ENCODE measurements at places on chromosomes 12 and 14.

DNA sequence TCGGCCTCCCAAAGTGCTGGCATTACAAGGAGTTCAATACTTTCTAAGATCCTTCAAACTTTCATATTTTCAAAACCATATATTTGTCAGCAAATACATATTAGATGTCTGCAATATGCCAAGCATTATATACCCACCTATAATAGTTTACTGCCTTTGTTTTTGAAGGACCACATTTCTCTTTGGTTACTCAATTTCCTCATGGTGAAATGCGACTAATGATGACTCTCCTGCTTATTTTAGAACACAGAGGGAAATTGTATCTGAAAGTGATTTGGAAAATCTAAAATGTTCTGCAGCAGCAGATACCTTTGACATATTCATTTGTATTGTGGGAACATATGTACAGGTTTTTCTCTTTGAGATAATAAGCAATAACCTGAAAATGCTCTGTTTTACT lies 2.7 kb upstream of the CNTN1 start:
- no peak for DNase-seq

GRCh38 chr12:110090266-110091135 lies 33.7 kb upstream of the IFT81 start:
- DNase-seq: no peak

GRCh38 chr12:62259631-62259992 lies 592 bp upstream of the USP15 start:
- DNase-seq: no peak

DNA sequence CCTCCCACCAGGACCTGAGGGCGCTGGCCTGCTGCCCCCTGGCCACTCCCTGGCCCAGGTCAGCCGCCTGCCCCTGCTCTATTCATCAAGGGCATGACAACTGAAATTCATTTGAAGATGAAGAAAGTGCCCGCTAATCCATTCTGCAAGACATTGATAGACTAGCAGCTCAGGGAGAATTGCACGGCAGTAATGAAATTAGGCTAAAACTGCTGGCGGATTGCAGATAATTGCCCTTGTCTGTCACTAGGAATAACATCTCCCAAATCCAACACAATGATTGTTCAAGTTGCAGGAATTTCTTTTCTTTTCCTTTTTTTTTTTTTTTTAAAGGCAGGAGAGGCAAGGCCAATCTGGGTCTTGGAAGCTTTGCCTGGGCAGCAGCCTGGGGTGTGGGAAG lies 44.5 kb downstream of the MVK start:
- DNase-seq: no peak

DNA sequence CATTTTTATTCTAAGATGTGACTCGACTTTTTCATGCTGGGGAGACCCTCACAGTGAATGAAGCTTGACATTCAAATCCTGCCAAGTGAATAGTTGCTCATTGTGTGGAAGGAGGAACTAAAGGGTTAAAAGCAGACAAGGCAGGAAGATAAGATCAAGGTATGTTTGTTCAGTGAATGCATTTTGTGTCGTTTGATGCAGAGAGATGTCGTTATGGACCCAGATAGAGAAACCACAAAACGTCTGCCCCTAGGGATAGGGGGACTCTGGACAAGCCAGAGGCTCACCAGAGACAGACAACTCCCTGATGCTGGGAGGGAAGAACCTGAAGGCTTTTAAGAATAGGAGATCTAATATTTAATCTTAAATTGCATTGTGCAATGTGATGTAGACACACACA lies 72.5 kb upstream of the MYL2 start:
- no peak for DNase-seq

DNA sequence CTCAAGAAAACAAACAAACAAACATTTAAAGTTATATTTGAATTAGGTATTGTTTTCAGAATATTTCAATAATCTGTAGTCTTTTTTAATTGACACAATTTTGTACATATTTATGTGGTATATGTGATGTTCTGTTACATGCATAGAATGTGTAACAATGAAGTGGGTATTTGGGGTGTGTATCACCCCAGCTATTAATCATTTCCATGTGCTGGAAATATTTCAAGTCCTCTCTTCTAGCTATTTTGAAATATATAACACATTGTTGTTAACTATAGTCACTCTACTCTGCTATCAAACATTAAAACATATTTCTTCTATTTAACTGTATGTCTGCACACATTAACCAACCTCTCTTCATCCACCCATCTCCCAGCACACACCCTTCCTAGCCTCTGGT lies 32.0 kb upstream of the SIX1 start:
- no peak for DNase-seq

DNA sequence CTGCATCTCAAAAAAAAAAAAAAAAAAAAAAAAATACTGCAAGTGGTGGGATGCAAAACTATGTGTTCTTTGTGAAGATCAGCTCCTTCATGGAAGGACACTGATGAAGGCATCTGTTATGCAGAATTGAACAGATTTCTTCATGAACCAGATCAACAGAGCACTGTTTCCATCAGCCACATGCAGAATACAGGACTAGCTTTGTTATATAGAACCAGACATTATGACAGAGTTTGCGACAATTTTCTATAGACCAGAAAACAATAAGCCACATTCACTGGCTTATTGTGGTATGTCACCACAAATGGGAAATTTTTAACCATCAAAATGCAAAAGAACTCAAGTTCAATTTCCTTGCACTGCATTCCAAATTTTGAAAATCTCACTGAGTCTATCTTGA lies 34.7 kb downstream of the CIT start:
- no peak for DNase-seq

GRCh38 chr14:34436118-34436905 lies 25.7 kb downstream of the SPTSSA start:
- DNase-seq: no peak

DNA sequence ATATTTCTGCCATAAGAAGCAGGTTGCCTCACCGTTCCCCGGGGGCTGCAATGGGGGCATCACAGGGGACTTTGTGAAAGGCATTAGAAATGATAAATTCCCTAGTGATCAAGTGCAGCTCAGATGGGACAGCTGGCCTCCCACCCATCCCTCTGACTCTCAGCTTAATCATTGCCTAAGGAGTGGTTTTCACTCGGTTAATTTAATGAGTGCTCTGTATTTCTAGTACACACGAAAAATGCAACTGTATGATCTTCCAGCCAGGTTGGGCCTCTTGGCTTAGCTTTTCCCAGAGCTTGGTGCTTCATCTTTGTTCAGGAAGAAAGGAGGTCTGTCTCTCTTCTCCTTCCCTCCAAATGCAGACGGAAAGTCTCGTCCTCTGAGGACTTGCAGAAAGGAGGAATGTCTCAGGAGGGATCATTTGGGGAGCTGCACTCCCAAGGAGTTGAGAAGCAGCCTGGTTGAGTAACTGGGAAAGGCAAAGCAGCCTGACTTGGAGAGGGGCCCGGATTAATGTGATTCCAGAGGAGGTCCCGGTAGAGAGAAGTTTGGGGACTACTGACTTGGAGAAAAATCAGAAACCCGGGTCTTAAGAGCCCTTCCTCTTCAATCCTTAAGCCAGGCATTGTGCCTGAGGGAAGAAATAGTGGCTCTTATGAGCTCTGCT lies 7.2 kb downstream of the CD9 start:
- DNase-seq: no peak

DNA sequence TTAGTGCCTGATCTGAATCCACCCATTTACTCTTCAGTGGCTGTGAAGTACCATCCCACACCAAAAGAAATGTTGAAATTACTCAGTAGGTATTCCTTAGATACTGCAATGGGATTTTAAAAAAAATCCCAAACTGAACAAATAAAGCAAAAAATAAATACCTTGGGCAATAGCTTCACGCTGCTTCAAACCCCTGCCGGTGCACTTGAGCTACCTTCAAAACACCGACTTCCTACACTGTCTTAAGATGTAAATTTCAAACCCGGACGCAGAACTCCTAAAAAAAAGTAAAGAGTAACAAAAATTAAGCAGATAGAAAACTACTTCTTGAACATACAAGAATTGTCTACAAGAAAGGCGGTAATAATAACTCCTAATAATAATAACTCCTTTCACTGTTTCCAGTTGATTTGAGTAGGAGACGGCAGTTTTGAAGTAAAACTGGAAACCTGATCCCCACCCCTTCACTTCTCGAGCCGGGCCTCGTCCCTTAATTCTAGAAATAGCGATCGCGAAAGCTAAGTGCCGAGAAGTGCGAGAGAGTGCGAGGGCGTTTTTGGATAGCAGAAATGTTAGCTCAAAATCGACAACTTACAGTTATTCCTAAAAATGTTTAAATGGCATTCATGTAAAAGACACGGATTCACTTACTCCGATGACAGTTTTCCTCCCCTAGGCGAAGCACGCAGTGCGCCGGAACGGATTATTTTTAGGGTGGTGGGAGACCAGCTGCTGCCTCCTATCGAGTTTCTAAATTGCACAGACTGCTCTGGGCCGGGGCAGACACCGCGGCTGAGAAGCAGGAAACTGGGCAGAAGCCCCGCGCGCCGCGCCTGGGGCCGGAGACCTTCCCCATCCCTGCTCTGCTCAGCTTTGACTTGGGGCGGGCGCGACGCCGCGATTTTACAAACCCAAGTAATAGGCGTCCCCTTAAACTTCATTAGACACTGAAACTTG lies at the start of gene ABCC9:
ABCC9 (minus strand) TSS at position 878 of the 957 bp plus-strand sequence. CDS start 4,752 bp downstream, outside the sequence.
- no peak for DNase-seq

DNA sequence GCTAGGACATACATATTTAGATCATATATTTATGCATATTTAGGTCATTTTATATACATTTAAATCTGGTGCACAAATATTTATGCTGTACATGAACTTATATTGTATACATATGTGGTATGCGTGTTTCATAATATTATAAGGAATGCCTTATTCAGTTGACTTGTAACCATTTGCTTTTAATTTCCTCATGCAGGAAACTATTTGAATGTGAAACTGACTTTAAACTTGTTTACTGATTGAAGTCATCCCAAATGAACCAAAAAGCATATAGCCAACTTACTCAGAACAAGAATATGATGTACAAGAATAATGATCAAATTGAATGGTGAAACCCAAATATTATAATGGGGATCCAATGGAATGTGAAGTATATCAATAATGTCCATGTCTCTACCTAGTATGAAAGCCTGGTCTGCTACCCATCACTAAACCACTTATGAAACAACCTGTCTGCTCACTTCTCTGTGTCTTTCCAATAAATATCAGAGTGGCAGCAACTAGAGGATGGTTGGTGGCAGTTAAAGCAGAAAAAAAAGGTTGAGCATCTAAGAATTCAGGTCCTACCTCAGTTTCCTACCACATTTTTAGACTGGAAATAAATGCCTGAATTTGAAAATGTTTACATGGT lies 38.3 kb downstream of the RPS6KA5 start:
- DNase-seq: no peak

GRCh38 chr12:10389904-10390303 lies at the start of gene KLRK1:
Gene KLRK1 (minus strand): TSS chr12:10390041. CDS start chr12:10388810, 1,231 bp downstream.
- no peak for DNase-seq

DNA sequence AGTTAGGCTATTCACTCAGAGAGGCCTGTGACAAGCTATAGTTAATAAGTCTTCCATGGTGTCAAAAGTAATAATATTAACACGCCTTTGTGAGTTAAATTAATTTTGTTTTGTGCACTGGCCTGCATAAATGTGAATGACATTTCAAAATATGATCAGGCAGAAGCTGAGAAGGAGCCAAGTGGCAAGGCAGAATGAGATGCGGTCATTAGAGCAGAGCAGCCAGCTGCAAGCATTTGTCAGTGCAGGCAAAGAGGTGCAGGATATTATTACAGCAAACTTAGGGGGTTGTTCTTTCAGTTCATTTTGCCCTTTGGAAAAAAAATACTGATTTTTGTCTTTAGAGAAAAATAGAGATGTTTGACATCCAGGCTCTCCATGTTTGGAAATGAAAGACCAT lies 364.5 kb downstream of the PAWR start:
- DNase-seq: no peak

DNA sequence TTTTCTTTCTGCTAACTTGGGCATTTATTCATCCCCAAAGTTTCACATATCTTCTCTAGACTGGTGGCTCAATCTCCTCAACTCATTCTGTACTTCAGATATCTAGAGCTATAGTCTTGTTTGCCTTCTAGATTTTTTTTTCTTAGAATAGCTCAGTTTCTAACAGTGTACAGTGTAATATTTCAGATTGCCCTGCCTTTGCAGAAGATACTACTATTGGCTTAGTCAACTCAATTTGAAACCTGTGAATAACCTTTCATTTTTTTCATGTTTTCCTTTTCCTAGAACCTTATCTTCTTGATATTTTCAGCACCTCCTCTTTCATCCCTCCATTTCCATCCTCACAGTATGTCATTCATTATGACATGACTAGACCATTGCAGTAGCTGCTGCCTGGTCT lies 69.6 kb downstream of the OTOGL start:
- DNase-seq: no peak

DNA sequence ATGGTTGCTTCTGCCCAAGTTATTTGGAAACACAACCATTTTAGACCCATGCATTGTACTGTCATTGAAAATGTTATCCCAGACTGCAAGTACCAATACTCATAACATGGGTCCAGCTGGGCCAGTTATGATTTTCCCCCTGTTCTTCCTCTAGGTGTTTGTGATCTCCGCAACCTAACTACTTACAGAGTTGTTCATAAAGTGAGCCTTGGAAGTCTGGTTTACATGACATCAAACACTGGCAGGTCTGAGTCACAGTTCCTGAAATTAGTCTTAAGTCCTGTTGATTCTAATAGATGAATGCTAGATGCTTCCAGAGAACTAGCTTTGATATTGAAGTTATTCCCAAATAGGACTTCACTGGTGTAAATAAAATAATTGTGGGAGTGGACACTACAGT lies 487.0 kb downstream of the MED13L start:
- DNase-seq: no peak

- no peak for DNase-seq
These were observed 139.8 kb downstream of the ZFP36L1 start for GRCh38 chr14:68653108-68653507.

DNA sequence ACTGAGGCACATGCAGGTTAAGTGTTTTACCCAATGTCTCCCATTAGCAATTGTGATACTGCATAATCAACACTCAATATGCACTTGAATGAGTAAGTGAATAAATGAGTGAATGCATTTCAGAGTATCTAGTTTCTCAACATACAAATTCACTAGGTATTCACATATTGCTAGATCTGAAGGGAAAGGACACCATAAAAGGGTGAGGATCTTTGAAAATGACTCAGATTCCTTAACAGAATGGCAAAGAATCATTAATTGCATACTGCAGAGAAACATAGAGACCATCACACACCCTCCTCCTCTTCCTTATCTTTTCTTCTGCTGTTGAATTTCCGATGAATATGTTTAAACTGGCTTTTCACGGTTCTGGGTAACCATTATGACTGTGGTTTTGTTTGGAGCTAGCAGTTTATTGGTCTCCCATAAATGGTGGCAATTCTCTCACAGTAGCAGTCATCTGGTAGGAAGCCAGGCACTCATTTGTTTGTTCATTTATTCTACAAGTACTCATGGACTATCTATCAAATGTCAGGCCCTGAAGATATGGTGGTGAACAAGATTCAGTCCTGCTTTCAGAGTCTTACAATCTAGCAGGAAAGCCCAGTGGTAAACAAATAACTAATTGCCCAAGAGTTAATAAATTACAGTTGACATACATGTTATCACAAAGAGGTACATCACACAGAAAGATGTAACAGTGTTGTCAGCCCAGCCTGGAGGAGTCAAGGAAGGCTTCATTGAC lies 70.2 kb downstream of the LLPH start:
- no peak for DNase-seq

GRCh38 chr12:107545737-107546353 lies 139.8 kb upstream of the PWP1 start:
- DNase-seq: no peak

All from SW 1271 (cell line).